Stimulated activated CD4-positive, alpha-beta T cell treated with anti-CD3 and anti-CD28 coated beads, Interleukin-4, amount 100 ng/mL, for 4 hours (primary cell): ENCODE measurements at places on chromosomes 11 and 22.

DNA sequence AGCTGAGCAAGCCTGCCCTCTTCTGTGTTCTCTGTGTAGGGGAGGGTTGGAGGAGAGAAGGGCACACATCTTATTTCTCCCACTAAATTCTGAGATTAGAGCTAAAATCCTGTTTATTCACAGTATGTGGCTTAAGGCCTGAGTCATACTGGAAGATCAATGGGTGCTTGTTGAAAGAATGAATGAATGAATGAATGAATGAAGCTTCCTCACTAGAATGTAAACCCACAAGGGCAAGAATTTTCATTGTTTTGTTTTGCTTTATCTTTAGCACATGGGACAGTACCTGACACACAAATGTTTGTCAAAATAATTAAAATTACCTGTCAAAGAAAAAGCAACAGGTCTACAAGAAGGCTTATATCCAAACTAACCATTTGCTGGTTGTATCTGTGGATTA, 50.6 kb upstream of the PAK1 start:
- DNase-seq = no peak

DNA sequence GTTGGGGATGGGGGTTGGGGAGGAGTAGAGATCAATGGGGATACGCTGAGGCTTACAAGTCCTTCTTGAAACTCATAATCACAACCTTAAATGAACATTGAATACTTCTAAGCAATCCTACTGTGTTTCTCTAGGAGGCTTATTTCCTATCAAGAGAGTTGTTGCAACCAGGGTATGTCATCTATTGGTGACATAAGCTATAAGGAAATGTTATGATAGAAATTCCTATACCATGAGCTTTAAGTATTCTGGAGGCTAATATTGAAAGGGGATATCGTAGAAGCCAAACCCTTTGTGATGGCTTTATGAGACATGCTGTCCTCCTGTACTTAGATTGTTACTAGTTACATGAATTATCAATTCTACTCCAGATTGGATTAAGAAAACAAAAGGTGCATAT, 72.9 kb downstream of the DKK3 start:
- DNase-seq = no peak

DNA sequence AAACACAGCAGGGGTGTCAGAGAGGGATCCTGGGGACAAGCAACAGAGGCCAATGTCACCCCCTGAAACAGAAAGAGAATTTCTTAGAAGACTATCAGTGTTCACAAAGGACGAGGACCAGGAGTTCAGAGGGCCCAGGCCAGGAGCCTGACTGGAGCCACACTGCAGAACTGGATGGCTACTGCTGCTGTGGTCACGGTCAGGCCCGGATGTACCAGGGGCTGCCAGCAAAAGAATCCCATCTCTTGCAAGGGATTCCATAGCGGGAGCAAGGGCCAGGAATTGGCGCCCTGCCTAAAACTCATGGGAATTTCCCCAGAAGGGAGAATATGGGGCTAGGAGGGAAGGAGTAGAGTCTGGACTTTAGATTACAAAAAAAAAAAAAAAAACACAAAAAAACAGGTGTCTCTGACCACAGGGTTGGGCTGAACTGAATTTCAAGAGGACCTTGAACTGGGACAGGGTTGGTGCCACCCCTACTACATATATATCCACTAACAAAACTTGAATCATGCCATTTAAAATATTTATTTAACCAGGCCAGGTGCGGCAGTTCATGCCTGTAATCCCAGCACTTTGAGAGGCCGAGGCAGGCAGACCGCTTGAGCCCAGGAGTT, 15.7 kb upstream of the KCTD14 start:
- DNase-seq = no peak

DNA sequence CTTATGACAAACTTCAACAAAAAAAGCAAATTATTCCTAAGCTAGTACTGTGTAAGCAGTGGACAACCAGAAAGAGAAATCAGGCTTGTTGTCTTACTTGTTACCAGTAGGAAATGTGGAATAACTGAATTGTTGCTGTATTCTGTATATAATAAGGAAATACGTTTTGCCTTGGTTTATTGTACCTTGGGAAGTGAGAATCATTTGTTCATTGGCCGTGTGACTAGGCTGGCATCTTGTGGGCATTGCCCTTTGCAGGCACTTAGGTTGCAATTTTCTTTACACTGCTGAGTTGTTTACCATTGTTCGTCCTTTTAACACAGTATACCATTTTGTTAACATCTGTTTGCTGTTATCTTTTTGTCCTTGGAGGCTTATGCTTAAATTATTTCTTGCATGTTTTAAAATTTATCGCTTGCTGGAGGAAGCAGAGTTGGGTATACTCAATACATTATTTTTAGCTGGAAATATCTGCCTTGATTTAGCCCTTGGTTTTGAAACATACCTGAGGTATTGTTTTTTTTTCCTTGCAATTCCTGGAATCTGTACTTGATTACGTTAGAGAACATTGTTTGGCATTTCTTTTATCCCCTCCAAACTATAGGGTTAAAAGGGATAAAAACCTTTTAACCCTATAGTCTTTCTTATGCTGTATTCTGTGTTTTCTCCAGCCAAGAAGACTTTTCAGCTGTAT, 109.3 kb downstream of the DDX10 start:
- DNase-seq = no peak

DNA sequence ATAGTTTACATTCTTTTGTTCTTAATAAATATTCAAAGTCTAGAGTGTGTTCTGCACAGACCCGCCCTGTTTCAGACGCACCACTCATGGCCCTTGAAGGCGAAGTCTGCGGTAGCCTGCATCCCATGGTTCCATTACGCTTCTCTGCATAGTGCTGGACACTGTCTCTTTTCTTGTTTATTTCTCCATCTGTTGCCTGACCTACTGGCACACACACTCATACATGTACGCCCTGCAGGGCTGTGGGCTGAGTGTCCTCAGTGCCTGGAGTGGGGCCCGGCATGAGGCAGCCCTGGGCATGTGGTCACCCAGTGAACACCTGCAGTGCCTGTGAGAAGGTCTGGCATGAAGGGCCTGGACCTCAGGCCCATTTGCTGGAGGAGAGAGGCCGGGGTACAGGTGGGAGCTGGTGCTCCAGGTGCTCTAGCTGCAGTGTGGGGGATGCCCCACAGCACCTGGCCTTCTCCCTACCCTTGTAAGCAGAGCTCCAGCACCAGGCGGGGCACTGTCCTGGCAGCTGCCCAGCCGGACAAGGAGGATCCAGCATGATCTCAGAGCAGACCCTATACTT, 404.1 kb downstream of the TBC1D22A start:
- no peak for DNase-seq

GRCh38 chr11:130890039-130890745, 26.1 kb downstream of the SNX19 start:
- no peak for DNase-seq

DNA sequence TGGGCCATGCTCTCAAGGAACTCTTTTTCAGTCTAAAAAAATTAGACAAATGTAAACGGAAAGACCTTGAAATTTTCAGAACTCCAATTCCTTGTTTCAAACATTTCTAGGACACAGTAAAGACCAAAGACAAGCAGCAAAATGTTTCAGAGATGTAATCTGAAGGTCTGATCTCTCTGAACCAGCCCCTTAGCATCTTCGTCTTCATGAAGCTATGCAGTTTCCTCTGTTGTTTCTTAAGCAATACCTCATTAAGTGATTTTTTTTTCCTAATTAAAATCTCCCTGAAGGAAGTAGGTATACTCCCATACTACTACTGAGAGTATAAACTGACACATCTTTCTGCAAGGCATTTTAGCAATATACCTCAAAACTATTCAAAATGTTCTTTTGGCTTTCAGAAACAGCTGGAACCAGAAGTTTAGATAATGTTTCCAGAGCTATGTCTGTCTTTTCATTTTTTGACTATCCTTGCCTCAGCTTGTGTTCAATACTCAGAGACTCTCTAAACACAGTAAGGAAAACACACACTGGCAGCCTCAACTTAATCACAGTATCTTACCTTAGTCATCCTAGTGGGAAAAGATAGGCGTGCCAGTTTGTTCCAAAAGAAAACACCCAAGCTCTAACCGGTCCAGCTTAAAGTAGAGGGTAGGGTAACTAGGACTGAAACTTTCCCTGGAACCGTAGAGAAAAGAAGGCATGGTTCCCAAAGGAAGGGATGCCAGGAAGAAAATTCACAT, 25.1 kb downstream of the SBF2 start:
- DNase-seq = no peak

DNA sequence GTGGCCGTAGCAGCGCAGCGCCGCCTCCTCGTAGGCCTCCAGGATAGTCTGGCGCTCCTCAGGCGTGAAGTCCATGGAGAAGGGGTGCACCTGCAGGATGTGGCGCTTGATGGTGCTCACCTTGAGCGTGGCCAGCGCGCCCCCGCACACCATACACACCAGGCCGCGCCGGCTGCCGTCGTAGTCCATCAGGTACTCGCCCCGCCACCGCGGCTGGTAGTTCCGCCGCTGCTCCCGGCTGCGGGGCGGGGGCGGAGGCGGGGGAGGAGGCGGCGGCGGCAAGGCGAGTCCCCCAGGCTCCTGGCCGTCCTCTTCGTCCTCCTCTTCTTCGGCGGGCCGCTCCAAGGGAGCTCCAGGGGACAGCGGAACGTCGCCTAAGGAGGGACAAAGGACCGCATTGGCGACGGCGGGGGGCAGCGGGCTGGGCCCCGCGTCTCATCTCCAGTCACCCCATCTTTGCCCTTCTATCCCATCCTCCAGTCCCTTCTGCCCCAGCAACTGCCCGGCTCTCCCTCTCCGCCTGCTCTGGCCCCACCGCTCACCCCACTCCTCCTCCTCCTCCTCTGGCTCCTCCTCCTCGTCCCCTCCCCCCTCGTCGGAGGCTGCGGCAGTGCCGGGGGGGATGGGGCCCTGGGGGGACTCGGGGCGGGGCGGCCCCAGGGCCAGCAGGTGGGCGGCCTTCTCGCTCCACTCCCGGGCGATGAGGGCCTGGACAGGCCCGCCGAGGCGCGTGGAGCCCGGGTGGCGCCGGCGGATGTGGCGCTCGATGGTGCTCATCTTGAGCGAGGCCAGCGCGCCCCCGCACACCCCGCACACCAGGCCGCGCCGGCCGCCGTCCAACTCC, 4.9 kb downstream of the ZFTA start:
- no peak for DNase-seq

- peak; percentile 31 for DNase-seq
These were observed 479 bp downstream of the RSF1 start for GRCh38 chr11:77819921-77820564.

DNA sequence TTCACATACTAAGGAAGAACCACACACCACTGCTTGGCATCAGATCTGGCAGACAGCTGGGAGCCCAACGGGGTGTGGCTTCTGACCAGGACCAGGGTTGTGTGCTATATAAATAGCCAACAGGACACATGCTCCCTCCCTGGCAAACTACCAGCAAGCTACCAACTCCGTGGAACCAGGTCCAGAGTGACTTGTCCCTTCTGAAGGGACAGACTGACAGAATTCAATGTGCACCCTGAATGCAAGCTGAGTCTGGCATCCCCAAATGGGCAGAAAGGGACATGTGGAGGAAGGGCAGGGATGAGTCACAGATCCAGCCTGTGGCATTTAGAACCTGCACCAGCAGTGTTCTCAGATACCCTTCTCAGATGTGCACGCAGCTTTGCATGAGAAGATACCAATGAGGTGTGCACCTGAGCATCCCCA, 92.9 kb downstream of the MICAL3 start:
- no peak for DNase-seq

DNA sequence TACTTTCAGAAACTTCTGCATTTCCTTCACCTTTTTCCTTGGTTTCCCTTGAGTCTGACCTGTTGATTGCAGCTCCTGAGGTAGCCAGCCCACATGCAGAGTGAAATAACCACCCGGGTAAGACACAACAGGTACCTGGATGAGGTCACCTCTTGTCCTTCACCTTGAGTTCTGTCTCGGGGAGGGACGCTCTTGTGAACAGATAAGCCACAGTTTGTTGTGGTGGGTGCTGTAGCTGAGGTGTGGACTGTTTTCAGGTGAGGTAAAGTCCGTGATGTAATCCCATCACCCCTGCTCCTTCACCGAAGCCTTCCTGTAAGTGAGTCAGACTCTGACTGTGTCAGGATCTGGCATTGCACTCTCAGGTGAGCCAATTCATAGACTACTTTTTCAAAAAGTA, 183.1 kb downstream of the NAV2 start:
- DNase-seq = no peak

- no peak for DNase-seq
These were observed 17.2 kb downstream of the DLAT start for GRCh38 chr11:112042161-112042960.

GRCh38 chr11:67484847-67485311, 2.1 kb downstream of the AIP start:
- DNase-seq = peak; percentile 62

DNA sequence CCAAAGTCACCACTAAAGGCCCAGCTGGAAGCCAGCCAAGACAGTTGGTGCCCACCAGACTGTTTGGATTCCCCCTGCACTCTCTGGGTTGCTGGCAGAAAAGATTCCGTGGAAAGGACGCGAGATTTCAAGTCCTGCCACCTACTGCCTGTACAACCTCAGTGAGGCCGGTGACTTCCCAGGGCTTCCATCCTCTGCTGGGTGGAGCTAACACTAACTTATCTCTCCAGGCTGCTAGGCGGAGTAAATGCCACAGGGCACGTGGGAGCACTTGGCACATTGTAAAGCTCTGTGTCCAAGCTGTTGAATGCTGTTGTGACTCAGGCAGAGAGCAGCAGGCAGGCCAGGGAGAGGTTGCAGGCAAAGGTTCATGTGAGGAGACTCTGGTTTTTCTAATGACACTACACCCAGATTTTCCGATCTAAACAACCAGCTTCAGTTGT, 50.9 kb upstream of the CDON start:
- DNase-seq = no peak

- no peak for DNase-seq
These were observed 25.1 kb upstream of the TPH1 start for GRCh38 chr11:18071098-18071705.

DNA sequence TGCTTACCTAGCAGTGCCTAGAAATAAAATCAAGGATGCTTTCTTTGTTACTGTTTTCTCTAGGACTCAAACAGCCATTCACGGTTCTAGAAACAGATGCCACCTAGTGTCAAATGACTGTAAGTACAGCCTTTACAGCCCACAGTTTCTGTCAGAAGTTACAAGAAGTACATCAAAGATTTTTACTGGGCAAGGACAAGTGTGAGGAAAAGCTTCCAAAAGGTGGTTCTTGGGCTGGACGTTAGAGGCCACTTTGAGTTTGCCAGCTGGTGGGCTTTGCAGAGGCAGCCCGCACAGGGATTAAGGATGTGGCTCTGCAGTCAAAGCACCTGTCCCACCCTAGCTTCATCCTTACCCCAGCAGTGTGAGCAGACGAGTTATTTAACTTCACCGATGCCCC, 6.9 kb downstream of the KMT5B start:
- no peak for DNase-seq
